ENCODE measurements at places on chromosomes 13 and 19.

DNA sequence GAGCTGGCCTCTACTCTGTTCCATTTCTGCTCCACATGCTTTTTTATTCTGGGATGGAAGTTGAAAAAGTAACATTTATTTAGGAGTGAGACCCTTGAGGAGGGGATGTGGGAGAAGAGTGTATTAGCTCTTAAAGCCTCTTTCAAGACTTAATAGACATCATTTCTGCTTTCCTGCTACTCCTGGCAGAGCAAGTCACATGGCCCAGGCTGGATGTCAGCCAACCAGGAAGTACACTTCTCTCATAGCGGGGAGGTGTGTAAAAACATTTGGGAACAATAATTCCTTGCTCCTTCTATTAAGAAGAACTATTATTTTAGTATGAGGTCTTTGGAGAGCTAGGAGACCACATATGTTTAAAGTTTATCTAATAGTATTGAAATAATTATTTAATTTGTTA, 40.6 kb upstream of the FAM216B start:
- DNase-seq = no peak

DNA sequence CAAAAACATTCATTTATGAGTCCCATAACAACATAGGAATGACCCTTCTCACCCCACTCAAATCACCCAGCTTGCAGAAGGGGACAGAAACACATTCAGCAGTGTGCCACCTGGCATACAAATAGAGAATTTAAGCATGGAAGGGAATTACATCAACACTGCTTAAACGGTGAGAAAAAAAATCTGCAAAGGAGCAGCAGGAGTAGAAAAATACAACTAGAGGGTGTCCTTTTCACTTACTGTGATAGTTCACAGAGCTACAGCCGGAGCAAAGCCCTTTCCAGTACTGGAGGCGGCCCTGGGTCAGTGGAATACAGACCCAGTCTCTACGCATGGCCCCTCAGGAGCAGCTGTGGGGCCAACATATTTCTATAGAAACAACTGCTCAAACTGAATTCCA, 764.3 kb upstream of the ARGLU1 start:
- DNase-seq = no peak

- DNase-seq = no peak
Observed at GRCh38 chr19:11390359-11390758, 6.2 kb upstream of the EPOR start.

- no peak for DNase-seq
Observed at GRCh38 chr19:50466706-50467039, 9.6 kb upstream of the EMC10 start.

DNA sequence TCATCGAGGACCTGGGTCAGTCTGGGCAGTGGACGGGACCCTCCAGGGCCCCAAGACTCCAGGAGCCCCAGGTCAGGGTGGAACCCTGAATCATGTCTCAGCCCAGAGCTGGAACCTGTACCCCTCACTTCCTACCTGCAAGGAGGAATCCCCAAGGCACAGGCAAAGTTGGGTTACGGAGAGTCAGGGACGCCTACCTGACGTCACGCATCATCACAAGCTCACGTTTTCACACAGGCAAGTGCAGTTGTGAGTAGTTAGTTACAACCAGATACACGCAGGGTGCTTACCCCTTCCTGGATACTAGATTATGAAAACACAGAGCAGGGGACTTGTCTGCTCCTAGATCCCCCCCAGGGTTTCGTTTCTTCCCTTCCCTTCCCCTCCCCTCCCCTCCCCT, 1.9 kb downstream of the RETN start:
- DNase-seq = no peak

DNA sequence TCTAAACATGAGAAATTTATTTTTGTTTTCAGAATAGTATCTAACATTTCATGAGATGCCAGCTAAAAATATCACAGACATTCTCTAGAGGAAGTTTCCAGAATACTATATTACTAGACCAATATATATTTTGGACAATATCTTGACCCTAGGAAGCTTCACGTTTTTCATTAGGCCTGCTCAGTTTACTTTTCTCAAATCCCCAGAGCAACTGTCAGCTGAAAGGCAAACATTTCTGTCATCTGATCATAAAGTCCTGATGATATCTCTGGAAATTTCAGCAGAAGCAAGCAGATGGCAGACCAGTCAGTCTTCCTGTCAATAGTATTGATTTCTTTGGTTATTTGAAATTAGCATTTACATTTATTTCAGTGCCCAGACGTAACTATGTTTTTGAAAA, 4.0 kb downstream of the POSTN start:
- DNase-seq = no peak

GRCh38 chr19:51681286-51681941, 11.7 kb upstream of the SPACA6 start:
- no peak for DNase-seq

DNA sequence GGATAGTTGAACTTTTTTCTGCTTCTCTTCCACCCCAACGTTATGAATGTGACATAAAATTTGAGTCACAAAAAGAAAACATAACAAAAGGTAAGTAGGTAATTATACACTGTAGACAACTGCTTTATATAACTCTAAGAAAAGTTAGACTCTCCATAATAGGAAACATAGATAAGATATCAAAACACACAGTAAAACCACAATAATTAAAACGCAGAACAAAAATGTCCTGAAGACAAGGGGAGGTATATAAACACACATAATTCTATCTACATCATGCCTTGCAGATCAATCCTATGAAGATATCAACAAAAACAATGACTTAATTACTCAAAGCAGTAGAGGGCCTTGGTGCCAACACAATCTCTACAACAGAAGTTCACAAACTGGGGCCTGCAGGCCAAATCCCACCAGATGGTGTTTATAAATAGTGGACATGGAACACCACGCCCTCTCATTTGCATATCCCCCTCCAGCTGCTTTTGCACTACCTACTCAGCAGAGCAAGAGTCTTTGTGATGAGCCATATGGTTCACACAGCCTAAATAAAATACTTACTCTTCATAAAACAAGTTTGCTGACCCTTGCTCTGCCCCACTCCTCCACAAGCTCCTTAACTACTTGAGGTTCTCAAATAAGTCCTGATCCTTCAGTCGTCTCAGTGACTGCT, 254.7 kb downstream of the KLF12 start:
- no peak for DNase-seq

DNA sequence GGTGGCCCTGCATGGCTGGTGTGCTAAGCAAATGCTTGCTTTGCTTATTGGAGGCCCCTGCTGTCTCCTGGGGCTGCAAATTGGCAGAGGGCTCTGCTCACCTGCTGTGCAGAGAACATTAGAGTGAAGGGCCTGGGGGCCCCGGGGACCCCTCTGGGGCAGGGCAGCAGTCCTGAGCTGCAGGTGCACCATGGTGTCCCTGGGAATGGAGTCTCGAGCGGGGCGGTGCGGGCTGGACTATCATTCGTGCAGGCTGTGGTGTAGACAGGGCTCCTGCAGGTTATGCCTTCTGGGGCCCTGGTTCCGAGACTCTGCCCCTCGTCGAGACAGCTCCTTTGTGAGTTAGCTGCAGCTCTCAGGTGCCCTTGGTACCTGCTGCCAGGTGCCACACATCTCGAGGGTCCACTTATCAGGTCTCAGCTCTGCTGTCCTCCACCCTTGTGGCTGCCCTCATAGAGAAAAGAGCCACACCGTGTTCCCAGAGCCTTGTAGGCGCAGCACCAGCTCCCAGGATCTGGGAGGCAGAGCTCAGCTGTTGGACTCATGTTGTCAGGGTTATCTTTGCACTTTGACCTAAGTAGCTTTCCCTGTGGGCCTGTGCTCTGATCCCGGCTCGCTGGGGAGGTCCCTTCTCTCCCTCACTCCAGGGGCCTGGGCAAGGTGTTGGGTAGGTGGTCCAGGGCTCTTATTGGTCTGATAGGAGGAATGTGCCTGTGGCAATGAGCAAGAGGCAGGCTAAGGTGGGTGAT, 58.0 kb upstream of the ZNF536 start:
- no peak for DNase-seq

GRCh38 chr19:17448131-17448967, at the start of gene TMEM221:
Gene TMEM221, minus strand, starts transcription at chr19:17448668. Its CDS starts 206 bp downstream, at chr19:17448462.
- no peak for DNase-seq
